ENCODE measurements at places on chromosomes 13 and 19.

DNA sequence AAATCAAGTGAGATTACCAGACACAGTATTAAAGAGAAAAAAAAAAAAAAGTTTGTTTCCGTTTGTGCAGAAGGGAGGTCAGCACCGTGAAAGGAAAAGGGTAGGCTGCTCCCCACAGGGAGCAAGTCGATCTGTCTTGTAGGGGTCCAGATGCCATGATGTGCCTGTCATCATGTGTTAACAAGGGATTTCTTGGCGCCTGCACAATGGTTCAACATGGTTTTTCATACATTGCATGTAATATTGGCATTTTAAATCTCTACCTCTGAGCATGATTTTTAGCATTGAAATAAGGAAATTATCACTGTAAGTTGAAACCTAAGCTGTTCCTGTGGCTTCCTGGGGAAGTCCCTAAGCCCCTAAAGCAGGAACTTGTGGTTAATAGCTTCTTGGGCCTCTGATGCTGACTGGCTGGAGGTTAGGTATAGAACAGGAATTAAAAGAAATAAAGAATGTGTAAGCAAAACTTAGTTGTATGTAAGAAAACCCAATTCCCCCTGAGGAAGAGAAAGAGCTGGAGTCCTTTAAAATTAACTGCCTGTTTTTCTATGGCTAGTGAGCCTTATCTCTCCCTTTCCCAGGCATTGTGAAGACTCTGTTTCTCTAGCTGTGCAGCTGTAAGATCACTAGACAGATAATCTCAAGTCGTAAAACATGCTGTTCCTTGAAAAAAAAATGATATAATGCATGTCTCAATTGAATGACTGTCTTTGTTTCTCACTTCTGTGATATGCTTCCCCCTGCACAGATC lies 7.4 kb upstream of the FCGBP start:
- DNase-seq: peak; percentile 61

- DNase-seq: peak; percentile 80
Observed at GRCh38 chr19:6516659-6517291, 14.1 kb upstream of the TNFSF9 start.

DNA sequence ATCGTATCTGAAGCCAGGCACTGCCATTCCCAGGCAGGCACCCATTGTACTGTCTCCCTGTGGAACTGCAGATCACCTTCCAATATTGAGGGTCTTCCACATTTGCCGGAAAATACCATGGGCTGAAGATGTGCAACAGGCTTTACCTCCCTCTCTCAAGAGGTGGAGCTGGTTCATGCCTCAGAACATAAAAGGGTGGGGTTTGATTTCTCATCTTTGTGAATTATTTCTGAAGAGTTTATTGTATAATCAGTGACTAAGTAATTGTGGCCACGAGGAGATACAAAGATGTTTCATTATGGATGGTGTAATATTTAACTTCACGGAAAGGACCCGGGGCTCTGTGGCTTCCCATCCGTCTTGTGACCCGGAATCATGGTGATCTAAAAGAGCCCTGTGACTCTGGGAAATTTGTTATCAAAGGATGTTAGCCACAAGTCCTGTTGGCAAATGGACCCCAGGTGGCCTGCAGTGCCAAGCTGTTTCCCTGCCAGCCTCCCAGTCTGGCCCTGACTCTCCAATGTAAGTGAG lies 230.5 kb downstream of the LACC1 start:
- DNase-seq: no peak

DNA sequence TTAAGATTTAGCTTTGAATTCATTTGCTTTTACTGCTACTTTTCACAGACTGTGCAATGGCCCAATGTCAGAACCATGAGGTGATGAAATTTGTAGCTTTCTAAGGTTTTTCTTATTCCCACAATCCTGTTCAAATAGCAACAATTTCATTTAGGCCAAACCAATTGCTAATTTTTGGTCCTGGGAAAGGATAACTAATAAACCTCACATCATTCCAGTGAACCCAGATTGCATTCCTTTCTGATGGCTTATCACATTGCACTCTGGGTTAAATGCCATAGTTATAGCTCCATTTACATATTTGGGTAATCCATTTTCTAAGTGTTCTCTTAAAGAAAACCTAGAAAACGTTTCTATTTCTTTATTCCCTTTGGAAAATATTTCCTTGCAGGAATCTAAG lies 22.9 kb upstream of the POMP start:
- DNase-seq: no peak

DNA sequence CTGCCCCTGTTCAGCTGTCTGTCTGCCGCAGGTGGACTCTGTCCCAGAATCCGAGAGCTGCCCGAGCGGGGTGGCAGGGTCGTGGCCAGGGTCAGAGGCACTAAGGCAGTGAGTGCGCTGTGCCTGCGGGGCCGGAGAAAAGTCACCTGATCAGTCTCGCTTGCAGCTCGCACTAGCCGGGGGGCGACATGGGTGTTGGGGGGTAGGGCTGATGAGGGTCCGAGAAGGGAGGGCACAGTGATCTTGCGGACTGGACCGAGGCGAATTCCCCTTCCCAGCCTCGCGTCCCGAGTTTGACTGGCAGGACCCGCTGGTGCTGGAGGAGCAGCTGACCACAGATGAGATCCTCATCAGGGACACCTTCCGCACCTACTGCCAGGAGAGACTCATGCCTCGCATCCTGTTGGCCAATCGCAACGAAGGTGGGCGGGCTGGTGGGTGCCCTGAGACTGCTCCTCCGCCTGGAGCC lies 627 bp downstream of the GCDH start:
- DNase-seq: no peak

DNA sequence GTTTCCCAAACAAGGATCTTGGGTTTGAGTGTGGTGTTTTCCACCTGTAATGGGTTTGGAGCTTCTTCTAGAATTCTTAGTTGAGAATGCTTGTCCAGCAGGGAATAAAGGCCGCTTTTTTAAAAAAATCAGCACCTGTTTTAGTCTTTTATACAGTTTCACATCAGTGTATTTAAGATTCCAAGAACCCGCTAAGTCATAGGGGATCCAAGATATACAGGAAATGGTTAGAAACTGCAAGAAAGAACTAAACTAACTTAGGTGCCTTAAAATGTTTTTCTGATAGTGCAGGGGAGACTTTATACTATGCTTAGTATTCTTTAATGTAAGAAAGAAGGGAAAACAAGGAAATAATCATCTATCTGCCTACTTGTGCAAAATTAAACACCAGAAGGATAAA lies 74.7 kb downstream of the C13orf42 start:
- no peak for DNase-seq

DNA sequence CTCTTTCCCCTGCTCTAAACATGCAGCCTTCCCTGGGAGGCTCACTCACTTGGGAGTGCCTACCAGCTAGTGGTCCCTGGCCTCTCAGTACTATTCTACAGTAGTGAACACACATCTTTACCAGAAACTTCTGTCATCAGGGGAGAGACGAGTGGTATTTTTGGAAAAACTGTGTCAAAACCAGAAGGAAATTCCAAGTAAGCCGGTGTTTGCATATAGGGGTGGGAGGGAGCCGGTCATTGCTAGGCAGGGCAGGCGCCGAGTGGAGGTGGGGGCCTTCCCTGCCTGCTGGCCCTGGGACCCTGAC lies 7.0 kb downstream of the RPS9 start:
- DNase-seq: no peak

DNA sequence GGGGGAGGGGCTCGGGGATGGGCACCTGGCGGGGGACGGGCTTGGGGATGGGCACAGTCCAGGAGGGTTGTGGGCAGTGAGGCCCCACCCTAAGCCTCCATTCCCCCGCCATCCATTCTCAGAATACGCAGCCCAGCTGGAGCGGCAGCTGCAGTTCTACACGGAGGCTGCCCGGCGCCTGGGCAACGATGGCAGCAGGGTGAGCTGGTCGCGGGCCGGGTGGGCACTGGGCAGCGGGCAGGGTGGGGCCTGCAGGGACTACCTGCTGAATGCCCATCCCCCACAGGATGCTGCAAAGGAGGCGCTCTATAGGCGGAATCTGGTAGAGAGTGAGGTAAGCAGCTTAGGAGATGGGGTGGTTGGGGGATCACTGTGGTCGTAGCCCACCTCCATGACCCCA lies 8.3 kb downstream of the PODNL1 start:
- no peak for DNase-seq

DNA sequence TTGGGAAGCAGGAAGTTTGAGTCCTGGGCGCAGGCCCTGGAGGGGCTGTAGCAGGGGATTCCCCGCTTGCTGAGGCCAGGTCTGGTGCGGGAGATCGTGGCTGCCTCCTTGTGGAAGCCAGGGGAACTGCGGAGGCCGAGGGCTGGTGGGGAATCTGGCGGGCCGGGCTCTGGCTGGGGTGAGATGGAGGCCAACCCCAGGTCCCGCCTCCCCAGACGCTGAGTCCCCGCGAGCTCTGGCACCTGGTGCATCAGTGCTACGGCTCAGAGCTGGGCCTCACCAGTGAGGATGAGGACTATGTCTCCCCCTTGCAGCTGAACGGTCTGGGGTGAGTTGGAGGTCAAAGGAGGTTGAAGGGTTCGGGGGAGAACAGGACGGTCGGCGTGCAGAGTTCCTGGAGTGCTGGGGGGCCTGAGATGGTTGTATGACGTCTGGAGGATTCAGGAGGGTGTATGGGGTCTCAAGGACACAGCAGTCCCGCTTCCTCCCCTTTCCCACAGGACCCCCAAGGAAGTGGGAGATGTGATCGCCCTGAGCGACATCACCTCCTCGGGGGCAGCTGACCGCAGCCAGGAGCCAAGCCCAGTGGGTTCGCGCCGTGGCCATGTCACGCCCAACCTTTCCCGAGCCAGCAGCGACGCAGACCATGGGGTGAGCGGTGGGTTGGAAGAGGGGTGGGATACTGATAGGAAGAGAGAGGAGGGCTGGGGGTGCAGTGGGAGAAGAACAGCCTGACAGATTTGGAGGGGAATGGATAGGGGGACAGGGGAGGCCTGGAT lies 13.1 kb downstream of the GRAMD1A start:
- peak; percentile 23 for DNase-seq

GRCh38 chr13:67620665-67621064 lies 390.5 kb upstream of the PCDH9 start:
- no peak for DNase-seq

DNA sequence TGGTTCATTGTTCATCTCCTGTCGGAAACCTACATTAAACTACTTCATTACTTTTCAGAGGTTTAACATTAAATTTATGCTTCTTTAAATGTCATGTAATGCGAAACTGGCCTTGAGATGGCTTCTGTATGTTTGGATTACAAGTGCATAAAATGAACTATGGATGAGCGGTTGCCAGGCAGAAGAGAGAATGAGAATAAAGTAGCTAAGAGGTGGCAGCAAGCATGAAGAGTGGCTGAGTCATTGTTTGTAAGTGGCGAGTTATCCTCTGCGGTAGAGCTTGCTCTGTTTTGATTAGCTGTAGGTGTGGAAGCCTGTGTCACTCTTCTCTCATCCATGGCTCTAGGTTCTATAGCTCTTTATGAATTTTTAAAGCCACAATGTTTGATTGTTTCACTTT lies 1139.6 kb upstream of the PCDH9 start:
- DNase-seq: no peak

GRCh38 chr19:49017666-49018351 lies 918 bp upstream of the LHB start:
- DNase-seq: no peak

DNA sequence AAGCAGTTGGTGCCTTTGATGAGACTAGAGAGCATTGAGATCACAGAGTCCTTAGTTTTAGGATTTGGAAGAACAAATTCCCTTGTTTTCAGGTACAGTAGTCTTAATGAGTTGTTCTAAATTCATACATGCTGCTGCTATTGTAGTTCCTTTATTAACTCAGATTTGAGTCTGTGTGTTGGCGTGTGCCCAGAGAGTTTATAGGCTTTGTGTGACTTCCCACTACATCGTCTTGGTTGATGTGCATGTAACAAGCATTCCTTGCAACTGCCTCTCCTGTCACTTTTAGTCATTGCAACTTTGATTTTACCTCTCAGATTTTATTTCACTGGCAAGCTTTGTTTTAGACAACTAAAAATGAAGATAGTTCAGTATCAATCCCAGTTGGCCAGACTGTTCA lies 135.5 kb downstream of the ZAR1L start:
- no peak for DNase-seq

- no peak for DNase-seq
Observed at GRCh38 chr13:76937281-76937820, 11.0 kb upstream of the ACOD1 start.

- DNase-seq: no peak
Observed at GRCh38 chr13:98273824-98274742, 97.0 kb upstream of the RNF113B start.

GRCh38 chr13:32538143-32538620 lies 413 bp downstream of the N4BP2L2 start:
- DNase-seq: no peak

- DNase-seq: no peak
Observed at GRCh38 chr13:80371840-80372509, 31.0 kb upstream of the SPRY2 start.

GRCh38 chr19:532561-533363 lies 1.2 kb downstream of the CDC34 start:
- DNase-seq: no peak

DNA sequence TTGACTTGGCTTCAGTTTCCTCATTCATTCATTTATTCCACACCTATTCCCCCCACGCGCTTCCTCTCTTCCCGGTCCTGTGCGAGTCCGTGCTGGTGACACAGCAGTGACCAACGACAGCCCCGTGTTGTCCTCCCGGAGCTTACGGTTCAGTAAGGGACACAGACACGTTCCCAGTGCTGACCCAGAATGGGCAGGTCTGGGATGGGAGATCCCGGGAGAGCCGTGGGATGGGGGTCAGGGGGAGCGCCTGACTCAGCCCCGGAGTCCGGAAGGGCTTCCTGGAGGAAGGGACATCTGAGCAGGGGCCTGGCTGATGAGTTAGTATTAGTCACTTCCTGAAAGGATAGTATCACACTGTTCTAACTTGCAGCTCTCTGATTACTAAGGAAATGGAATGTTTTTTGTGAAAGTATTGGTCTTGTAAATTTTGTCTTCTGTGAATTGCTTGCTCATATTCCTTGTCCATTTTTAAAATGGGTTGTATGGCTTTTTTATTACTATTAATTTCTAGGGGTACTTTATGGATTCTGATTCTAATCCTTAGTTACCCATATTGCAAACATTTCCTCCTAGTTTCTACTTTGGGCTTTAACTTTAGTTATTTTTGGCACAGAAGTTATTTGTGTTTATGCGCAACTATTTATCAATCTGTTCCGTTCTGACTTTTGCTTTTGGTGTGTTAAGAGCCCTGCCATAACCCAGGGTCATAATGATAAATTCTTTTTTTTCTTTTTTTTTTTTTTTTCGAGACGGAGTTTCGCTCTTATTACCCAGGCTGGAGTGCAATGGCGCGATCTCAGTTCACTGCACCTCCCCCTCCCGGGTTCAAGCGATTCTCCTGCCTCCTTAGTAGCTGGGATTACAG lies 708 bp upstream of the ERCC1 start:
- DNase-seq: peak; percentile 73

GRCh38 chr13:74869846-74870245 lies 612.1 kb downstream of the TBC1D4 start:
- no peak for DNase-seq

GRCh38 chr19:46068345-46069258 lies 27.8 kb upstream of the IGFL4 start:
- DNase-seq: no peak
